Thoracic aorta (tissue), 2 donors: ENCODE measurements at places on chromosomes 6 and 20. TPM values are rescaled to one million over a fixed set of nuclear protein-coding genes. Genes with fewer than 3 reads are reported as not detected.

GRCh38 chr20:14142171-14142570 lies 146.9 kb downstream of the MACROD2 start:
- DNase-seq = no peak
- no peak overlapping the region for H3K27ac ChIP-seq
- H3K27me3 ChIP-seq = no peaks in the 10 kb centered on the region

- H3K27me3 ChIP-seq = no peaks in the 10 kb centered on the region
- no peak overlapping the region for H3K4me3 ChIP-seq
- H3K4me1 ChIP-seq = no peaks in the 10 kb centered on the region
Observed at GRCh38 chr6:158835616-158836221, 16.6 kb upstream of the EZR start.

DNA sequence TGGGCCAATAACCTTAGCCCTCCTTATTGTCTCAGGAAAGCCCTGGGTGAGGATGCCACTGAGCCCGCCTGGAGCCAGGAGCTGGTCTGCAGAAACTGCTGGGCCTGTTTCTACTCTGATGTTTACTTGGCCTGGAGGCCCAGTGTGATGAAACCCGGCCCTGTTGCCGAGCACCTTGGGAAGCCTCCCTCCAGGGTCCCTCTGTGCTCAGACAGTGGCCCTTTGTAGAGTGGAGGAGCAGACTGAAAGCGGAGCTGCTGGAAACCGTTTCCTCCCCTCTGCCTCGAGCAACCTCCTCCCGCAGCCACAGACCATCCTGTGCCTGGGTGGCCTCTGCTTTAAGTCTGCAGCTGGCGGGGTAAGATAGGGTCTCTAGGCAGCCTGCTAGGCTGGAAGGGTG lies 84.1 kb upstream of the EPB41L1 start:
- no peak for DNase-seq
- H3K27ac ChIP-seq = no peak overlapping the region
- H3K36me3 ChIP-seq = no peaks in the 10 kb centered on the region
- peaks cover 3% of the 10 kb centered on the region for H3K4me1 ChIP-seq
- H3K27me3 ChIP-seq = no peaks in the 10 kb centered on the region
- no peak overlapping the region for H3K4me3 ChIP-seq

GRCh38 chr6:128139519-128139918 lies 238.7 kb upstream of the THEMIS start:
- no peak overlapping the region for H3K27ac ChIP-seq
- no peaks in the 10 kb centered on the region for H3K27me3 ChIP-seq
- DNase-seq = no peak
- H3K4me3 ChIP-seq = no peak overlapping the region

DNA sequence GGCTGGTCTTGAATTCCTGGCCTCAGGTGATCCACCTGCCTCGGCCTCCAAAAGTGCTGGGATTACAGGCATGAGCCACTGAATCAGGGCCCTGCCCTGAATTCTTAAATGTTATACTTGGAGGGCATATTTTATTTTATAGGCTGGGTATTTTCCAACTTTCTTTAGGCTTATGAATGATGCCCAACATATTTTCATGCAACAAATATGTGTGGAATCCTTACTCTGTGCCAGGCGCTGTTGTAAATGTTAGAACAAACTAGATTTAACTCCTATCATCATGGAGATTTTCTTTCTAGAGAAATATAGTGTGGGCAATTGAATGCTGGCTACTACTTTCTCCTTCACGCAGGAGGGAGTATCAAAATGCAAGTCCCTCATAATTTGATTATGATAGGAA lies 71.2 kb downstream of the SAMD5 start:
- no peak overlapping the region for H3K4me3 ChIP-seq
- no peaks in the 10 kb centered on the region for H3K4me1 ChIP-seq
- no peak for DNase-seq
- H3K27me3 ChIP-seq = no peaks in the 10 kb centered on the region
- no peak overlapping the region for H3K27ac ChIP-seq

DNA sequence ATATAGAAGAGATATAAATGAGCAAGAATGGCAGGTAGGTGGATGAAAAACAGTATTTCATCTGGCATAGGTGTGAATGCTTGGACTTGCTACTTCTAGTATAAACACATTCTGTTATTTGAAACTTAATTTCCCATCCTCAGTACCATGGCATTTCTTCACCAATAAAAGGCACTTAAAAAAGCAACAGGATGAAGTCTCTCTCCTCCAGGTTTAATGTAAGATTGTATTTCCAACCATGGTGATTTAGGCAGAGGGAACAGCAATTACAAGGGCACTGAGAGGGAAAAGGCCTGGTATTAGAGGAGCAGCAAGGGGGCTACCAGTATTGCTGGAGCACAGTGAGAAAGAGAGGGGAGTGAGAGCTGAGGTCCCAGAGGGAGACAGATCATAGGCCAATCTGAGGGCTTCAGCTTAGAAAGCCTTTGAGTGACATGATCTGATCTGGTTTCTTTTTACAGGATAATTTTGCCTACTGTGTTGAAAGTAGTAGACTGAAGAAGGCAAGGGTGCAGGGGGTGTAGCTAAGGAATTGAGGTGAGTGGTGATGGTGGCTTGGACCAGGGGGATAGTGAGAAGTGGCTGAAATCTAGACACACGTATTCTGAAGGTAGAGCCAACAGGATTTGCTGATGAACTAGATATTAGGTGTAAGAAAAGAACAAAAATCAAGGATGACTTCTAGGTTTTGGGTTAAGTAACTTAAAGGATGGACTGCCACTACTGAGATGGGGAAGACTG lies 67.8 kb upstream of the SMIM29 start:
- H3K4me3 ChIP-seq = no peak overlapping the region
- H3K27me3 ChIP-seq = no peaks in the 10 kb centered on the region

SERPINB6 gene
- 161 TPM for total RNA-seq
